Stimulated activated effector memory CD8-positive, alpha-beta T cell treated with anti-CD3 and anti-CD28 coated beads, Interleukin-12 subunit alpha, Interleukin-12 subunit beta, amount 100 ng/mL, for 72 hours (primary cell): ENCODE measurements at places on chromosomes 12 and 14.

- DNase-seq: no peak
These were observed 5.2 kb downstream of the NEDD1 start for GRCh38 chr12:96912261-96912660.

DNA sequence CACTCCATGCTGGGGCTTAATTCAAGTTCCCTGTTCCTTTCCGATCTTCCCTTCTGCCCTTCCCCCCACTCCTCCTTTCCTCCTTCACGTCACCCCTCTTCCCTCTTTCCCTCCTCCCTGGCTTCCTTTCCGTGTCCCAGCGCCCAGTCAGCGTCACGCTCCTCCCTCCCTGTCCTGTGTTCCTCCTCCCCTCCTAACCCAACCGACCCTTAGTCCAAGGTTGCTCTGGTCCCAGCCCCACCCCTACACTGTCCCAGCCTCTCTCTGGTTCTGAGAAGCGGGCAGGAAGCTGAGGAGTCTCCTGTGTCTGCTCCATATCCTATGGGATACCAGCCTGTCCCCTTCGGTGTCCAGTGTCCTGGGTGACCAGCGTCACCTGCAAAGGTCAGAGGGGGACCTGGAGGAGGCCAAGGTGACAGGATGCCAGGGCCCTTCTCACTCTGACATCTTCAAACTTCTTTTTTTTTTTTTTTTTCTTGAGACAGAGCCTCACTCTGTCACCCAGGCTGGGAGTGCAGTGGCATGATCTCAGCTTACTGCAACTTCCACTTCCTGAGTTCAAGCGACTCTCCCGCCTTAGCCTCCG is 56.2 kb upstream of the TSPAN9 start:
- DNase-seq: no peak

DNA sequence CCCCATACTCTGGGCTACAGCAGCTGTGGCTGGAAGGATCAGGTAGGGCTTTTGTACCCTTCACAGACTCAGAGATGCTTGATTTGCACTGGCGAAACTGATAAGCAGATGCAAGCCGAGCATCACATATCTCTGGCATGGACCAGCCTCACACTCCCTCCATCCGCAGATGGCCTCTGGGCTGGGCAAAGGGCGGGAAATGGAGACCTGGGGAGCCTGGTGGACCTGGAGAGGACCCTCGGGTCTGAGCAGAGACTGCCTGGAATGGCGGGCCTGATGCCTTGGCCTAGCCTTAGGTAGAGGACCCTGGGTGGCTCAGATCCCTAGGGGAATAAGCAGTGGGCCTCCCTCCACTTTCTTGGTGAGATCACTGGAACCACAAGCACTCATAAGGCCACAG is 53.2 kb downstream of the GALNT16 start:
- no peak for DNase-seq

GRCh38 chr14:73237219-73237785 is at the start of gene PAPLN:
TSS of gene PAPLN (plus strand) at chr14:73237506. CDS start at chr14:73239779, 2,273 bp downstream.
- no peak for DNase-seq

GRCh38 chr14:78690836-78691235 is 520.7 kb downstream of the NRXN3 start:
- DNase-seq: no peak

DNA sequence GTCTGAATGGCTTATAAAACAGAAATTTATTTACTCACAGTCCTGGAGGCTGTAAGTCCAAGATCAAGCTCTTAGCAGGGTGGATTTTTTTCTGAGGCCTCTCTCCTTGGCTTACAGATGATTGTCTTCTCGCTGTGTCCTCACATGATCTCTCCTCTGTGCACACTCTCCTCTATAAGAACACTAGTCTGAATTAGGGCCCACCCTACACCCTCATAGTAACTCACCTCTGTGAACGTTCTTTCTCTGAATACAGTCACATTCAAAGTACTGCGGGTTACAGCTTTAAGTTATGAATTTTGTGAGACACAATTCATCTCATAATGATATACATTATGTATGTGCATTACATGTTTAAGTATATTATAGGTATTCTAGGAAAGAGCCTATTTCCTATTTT is 135.7 kb upstream of the ATXN7L3B start:
- no peak for DNase-seq

DNA sequence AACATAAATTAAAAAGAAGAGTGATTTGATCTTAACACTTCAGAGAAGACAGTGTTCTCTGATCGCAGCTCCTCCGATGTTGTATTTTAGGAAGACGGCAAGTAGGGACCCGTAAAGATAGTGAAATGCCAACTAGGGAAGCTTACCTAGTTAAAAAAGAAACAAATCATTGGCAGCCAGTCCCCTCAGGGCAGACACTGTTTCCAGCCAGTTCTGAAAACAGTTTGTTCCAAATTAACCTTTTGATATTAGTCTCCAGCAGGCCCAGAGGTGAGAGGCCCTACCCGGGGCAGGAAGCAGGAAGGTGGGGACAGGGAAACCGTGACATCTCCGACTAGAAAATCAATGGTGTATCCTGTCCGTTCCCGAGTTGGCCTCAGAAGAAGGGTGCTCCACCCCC is 56.0 kb downstream of the KSR2 start:
- DNase-seq: no peak

DNA sequence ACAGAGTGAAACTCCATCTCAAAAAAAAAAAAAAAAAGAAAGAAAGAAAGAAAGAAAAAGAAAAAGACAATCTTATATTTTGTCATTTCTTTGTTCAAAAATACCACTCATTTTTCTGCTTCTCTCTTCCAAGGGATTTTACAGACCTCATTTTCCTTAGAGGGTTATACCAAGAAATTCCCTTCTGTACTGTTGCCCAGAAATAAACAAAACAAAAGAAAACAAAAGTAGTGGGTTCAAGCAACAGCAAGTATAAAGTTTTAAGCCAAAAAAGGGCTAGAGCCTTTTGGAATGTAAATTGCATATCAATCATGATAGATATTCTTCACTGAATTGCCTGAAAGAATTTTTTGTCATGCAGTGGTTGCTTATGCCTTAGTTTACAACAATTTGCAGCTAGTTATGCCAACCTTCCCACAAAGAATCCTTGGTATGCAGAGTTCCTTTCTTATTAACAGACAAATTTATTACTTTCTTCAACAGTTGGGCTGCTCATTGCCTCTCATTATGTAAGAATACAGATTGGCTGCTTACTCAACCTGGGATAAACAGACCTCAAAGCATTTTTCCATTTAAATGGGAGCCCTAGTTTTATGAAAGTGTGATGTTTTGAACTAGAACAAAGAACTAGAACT is 129.1 kb upstream of the PPFIA2 start:
- DNase-seq: no peak

DNA sequence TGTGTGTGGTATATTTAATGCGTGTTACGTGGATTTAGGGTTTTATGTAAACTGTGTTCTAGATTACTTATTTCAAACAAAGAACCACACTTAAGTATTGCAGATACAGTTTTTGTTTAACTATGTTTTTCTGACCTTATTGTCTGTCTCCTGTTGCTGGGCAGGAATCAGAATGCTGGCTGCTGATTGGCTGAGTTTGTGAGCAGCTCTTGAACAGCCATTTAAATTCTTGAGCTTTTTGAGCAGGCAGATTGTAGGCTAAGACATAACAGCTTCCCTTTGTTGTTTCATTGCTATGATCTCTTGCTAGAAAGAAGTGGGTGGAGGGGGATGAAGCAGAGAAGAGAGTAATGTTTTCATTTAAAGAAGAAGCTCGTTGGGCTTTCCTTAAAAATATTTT is 52.2 kb downstream of the ATF7IP start:
- no peak for DNase-seq

- DNase-seq: no peak
These were observed 890 bp downstream of the AVPR1A start for GRCh38 chr12:63149909-63150712.

GRCh38 chr14:73467377-73467776 is 9.0 kb upstream of the NUMB start:
- DNase-seq: peak; percentile 70

GRCh38 chr12:67667276-67668073 is 18.9 kb downstream of the DYRK2 start:
- no peak for DNase-seq

DNA sequence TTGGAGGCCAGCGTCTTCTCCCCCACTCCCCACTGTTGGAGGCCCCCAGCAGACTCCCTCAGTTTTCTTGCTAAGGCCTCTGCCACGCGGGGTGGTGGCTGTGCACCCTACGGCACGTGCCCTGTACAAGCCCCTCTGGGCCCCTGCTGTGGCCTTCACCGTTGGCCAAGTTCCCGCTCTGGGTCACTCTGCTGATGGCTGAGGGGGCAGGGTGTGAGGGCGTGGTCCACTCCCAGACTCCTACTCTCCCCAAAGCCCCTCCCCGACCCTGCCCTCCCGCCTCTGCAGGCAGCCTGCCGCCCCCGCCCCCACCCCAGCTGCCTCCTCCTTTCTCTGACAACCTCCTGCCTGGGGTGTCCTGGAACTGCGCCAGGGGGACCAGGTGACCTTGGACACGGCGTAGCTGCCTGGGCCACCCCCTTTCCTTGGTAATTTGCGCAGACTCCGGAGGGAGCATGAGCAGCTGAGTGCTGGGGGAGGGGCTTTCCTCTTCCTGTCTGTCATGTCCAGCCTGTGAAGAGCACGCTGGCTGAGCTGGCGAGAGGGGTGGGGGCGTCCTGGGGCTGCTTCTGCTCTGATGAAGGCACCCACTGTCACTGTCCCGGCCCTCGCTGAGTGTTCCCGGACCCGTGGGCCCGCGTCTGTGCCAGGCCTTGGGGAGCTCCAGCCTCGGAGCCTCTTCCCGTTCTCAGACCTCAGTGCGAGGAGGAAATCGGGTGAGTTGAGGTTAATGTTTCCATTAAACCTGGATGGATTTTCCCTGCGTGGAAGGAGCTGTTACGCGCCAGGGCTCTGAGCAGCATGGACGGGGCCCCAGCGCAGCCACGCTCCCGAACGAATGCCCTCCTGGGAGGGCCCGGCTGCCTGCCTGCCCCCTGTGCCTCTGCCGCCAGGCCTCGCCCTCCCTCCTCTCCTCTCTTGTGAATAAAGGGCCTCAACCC is 85.0 kb downstream of the KIF26A start:
- no peak for DNase-seq

DNA sequence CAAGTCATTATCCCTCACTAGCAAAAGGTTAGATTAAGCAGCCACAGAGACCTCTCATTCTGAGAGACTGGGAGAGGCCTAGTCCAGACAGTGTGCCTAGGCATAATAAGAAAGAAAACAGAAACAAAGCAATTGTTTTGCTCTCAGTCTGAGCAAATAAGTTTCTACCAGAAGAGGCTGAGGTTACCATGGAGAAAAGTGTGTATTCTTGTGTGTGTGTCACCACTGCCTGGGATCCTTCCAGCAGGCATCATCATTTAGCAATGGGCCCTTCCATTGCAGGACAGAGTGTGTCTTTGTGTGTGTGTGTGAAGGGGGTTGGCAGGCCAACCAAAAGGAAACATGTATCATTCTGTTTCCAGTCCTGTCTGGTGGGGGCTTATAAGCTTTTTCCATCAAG is 3.7 kb downstream of the EFS start:
- no peak for DNase-seq

DNA sequence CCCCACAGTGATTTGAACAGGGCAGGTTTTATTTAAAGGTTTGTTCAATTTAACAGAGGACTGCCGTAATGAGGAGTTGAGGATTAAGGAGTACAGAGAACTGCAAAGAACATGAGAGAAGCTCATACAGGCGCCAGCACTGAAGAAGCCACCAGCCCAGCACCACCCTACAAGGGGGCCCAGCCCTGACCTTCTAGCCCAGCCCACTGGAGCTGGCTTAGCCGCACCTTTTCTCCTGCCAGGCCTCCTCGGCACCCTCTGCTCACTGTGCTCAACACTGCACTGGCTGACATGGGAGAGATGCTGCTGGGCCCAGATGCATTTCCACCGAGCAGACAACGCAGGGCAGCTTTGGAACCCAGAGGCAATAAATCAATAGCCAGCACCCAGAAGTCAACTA is 36.5 kb upstream of the SFSWAP start:
- no peak for DNase-seq

DNA sequence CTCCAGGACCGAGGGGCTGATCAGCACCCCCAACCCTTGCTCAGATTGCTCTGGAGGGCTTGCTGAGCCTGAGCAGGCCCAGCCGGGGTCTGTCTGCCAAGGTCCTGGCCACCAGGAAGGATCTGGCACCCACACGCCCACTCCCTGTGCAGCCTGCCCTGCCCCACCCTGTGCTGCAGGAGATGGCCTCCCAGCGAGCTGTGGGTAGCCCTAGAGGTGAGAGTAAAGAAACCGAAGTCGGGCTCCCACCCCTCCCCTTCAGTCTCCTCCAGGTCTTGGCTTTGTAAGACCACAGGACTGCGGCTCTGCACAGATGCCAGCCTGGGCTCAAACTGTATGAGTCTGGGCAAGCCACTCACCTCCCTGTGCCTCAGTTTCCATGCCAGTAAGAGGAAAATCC is 307.8 kb downstream of the BCL11B start:
- DNase-seq: no peak

DNA sequence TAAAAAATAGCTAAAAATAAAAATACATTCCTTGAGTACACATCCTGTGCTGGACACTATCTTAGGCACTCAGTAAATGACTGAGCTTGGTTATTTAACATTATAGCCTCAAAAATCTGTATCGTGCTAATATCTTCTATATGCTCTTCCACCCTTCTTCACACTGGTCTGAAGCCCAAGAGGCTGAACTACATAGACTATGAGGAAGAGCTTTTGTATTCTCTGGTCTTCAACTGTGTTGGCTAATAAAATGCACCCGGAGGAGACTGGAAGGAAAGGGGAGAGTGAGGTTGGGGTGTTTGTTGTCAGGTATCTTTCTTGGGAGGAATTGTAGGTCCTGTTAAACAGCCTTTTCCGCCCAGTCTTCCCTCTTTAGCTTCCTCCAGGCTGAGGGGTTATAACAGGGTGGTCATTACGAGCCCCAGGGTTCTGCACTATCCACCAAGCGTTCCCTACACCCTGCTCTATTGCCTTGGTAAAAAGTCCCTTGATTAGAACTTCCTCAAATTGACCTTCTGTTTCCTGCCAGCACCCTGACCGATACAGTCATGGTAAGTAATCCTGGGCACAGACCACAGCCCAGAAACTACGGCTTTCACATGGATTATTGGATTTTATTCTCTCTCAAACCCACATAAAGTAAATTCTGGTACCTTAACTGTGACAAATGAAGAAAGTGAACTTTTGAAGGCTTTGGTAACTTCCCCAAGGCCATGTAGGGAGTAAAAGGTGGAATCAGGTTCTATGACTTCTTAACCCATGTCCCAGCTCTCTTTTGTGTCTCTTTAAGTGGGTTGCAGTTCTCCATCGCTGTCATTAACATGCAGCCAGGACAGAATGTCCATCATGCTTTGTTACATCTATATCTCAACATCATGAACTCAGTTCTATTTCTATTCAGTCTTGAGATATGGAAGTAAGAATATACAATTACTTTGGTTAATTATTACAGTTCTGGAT is 71.3 kb downstream of the PTHLH start:
- no peak for DNase-seq

DNA sequence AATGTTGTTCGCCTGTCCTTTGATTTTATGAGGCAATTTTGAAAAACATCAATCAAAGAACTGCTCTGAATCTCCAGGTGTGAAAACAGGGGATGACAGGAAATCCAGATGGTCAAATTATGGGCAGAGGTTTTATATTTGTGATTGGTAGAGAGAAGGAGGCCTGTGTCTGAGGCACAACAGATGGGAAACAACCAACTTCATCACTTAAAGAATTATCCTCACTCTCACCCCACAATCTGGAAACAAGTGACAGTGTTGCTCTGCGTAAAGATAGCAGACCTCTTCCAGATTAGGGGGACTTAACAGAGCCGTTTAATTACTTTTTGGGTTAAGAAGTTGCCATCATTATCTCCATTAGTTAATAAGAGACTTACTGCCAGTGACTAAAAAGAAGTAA is 64.1 kb upstream of the EGLN3 start:
- no peak for DNase-seq

- DNase-seq: no peak
These were observed 629.0 kb downstream of the MED13L start for GRCh38 chr12:115648463-115648862.
